Activated CD8-positive, alpha-beta memory T cell treated with anti-CD3 and anti-CD28 coated beads for 1 hour (primary cell): ENCODE measurements at places on chromosomes 7 and 10.

- no peak for DNase-seq
These were observed 54.8 kb upstream of the RAB11FIP2 start for GRCh38 chr10:118101501-118101900.

- no peak for DNase-seq
These were observed 96.4 kb upstream of the MDFIC start for GRCh38 chr7:114825423-114825951.

DNA sequence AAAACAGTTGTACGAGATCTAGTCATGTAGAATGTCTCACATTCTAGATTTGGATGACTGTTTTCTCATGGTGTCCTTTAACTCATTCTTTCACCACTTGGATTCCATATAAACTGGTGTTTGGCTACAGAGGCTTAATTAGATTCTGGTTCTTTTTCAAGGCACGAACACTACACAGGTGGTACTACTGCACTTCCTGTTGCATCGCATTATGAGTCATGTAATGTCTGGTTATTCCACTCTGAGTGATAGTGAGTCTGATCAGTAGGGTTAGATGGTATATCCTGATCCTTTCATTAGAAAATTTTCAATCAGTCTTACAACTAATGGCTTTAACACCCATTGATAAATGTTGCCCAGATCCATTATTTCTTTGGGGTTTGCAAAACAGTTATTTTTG, 11.2 kb upstream of the AKAP9 start:
- DNase-seq: no peak

DNA sequence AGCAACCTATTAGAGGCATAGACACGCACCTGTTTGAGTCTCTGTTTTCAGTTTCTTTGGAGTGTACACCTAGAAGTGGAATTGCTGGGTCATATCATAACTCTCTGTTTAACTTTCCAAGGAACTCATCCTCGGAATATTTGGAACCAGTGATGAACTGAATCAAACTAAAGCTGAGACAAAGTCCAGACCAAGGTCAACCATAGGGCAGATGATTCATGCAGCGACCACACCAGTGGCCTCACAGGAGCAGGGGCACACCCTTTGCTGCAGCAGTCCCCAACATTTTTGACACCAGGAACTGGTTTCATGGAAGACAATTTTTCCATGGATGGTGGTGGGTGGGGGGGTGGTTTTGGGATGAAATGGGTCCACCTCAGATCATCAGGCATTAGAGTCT, 4.9 kb upstream of the OPTN start:
- DNase-seq: no peak

DNA sequence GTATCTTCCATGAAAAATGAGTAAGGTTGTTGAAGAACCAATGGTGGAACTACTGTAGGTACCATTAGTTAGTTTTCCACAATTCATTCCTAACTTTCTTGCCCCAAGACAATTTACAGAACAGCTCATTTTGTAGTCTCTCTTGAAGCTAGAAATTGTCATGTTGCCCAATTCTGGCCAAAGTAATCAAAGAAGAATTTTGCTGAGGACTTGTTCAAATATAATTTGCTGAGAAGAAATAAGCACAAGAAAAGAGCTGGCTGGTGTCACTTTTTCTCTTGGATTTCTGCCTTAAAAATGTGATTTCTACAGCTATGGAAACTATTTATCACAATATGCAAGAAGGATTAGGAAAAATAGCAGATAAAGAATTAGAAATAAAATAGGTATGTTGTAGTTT, 199.2 kb upstream of the SEMA3A start:
- DNase-seq: no peak

GRCh38 chr10:77718957-77719356, 81.3 kb upstream of the KCNMA1 start:
- DNase-seq: no peak

- DNase-seq: no peak
These were observed 6.0 kb downstream of the PTPRZ1 start for GRCh38 chr7:121878918-121879464.

DNA sequence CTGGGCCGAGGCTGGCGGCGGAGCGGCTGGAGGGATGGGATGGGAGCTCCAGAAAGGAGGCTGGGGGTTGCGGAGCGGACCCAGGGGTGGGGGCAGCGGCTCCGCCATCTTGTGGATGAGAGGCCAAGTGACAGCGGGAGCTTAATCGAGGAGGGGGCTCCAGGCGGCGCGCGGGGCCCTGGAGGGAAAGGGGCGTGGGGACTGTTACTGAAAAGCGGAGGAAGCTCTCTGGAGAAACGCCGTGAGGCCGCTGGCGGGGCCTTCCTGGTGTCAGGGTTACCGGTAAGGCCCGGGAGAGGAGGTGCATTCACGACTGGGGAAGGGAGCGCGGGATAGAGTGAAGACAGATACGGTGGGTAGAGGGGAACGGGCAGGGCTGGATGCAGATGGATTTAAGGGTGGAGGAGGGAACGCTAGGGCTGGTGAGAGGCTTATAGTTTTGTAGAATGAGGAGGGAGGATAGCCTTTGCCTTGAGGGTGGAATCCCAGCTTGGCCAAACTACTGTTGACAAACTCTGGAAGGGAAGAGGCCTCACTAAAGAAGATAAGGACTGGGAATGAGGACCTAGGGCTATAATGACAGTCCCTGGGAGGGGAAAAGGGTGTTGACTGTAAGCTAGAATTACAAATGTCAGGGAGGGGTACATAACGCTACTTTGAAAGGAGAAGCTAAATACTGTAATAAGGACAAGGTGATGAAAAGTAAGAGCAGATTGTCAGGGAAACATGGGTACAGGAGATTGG, 535 bp downstream of the BTRC start:
- no peak for DNase-seq

- no peak for DNase-seq
These were observed 10.3 kb downstream of the FAM3C start for GRCh38 chr7:121385800-121386179.

DNA sequence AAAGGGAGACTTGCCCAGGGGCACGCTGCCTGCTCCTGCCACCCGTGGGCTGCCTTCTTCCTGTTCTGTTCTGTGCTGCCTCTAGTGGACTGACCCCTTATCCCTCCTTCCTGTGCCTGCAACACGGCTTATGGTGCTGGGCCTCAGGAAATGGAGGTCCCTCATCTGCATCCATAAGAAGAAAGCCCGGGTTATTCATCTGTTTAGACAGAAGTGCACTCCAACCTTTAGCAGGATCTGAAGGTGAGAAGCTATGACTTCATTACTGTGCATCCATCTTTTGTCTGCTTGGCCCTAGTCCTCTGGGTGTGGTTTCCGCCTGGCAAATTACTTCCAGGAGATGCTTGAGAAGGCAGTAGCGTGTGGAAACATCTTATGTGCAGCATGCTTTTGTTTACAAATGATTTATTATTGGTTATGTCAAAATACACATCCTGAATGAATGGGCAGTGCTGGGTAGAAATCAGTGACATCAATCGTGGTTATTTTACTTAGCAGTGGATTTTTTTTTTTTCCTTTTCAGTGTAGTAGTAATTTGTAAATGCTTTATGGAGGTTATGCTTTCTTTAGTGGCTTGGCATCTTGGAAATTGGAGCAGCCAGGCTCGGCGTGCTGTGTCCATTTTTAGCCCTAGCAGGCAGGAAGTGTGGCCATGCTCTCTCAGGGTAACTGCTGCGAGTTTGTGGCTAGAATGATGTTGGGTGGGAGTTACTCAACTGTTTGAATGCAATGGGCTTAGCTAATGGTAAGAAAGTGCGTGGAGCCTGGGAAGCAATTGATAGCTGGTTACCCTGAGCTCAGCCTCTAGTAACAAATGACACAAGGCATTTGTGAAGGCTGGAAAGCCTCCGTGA, 12.7 kb downstream of the PTPRE start:
- no peak for DNase-seq

DNA sequence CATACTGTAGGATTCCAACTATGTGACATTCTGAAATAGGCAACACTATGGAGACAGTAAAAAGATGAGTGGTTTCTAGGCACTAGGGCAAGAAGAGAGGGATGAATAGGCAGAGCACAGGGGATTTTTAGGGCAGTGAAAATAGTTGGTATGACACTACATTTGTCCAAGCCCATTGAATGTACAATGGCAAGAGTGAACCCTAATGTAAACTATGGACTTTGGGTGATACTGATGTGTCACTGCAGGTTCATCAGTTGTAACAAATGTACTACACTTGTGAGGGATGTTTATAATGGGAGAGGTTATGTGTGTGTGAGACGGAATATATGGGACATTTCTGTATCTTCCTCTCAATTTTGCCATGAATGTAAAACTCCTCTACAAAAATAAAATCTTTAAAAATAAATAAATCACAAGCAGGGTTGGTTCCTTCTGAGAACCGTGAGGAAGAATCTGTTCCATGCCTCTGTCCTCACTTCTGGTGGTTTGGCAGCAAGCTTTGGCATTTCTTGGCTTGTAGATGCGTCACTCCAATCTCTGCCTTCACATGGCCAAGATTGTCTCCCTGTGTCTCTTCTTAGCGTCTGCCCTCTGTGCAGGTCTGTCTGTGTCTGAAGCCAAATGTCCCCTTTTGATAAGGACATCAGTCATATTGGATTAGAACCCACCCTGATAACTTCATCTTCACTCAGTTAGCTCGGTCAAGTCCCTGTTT, 83.1 kb upstream of the AGBL3 start:
- no peak for DNase-seq

DNA sequence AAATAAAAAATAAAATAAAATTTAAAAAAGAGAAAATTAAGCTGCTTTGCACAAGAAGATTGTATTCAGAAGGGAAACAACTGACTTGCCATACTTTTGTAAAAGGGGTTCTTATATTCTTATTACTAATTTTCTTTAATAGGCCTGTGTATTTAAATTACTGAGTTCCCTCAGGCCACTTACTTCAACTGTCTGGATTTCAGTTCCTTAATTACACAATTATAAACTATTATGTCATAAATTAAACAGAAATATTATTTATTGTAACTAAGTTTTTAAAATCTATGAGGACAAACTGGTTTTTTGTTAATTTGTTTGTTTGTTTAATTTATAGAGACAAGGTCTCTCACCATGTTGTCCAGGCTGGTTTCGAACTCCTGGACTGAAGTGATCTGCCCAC, 22.4 kb upstream of the MICU1 start:
- no peak for DNase-seq

GRCh38 chr10:123017421-123018165, 8.8 kb downstream of the ACADSB start:
- no peak for DNase-seq

- DNase-seq: no peak
These were observed 131.5 kb upstream of the ACBD5 start for GRCh38 chr10:27372095-27372494.

DNA sequence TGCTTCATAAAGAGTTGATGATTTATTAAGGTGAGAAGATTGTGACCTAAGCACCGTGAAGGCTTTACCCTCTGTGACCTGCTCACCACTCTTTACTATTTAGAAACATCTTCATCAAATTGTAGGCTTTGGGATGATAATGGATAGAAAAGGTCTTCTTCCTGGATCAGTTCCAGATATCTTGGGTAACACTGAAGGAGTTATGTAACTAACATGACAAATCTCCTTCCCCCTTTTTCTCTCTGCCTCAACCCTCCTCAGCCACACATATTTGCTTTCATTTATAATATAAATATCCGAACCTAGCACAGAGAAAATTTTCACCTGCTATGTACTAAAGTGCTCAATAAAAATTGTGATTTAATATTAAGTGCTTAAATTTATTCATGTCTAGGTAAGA, 151.5 kb downstream of the FRMD4A start:
- no peak for DNase-seq

DNA sequence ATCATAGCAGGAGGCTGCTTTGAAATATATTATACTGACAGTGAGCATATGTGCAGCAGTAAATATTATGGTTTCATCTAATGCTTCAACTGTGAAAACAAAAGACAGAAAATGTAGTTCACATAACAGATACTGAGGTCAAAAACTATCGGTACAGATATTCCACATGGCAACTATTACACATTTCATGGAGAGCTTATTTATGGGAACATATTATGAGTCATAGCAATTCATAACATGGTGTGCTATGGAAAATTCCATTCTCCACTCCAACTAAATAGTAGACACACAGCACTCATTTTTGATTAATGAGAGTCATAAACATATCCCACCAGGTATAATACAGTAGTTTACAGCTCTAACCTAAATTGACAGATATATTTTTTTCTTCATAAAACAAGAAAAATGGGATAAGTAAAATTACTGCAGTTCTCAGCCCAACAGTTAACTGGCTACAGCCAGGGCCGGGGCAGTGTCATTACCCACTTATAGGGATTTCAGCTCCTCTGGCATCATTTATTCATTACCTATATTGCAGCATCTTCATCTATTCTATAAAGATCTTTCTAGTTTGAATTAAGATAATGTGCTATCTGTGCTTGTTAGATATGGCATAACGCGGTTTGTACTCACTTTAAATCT, 475.6 kb upstream of the KLF6 start:
- no peak for DNase-seq

- DNase-seq: no peak
These were observed 35.3 kb upstream of the ZNF92 start for GRCh38 chr7:65338346-65338745.

GRCh38 chr7:121681700-121682099, 191.3 kb upstream of the PTPRZ1 start:
- DNase-seq: no peak

DNA sequence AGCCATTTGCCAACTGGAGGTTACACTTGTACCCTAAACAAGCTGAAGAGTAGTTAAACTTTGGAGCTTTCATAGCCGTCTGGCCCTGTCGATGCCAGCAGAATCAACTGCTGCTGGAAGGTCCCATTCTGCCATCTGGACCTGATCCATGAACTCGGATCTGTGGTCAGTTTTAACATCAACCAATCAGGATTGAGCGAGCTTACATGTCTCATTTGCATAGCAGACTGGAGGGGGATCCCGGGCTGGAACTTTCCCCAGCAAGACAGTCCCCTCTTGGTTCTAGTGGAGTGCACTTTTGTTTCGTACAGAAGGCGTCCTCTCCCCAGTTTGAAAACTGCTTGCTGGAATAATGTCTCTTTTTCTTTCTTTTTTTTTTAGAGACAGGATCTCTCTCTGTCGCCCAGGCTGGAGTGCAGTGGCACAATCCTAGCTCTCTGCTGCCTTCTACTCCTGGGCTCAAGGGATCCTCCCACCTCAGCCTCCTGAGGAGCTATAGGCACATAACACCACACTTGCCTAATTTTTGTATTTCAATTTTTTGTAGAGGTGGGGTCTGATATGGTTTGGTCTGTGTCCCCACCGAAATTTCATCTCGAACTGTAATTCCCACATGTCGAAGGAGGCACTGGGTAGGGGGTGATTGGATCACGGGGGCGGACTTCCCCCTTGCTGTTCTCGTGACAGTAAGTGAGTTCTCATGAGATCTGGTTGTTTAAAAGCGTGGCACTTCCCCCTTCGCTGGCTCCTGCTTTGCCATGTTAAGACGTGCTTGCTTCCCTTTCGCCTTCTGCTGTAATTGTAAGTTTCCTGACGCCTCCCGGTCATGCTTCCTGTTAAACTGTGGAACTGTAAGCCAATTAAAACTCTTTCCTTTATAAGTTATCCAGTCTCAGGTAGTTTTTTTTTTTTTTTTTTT, 42.8 kb upstream of the SEPHS1 start:
- no peak for DNase-seq

- no peak for DNase-seq
These were observed 91.4 kb upstream of the NAMPT start for GRCh38 chr7:106376026-106376799.
